Stimulated activated CD4-positive, alpha-beta T cell treated with anti-CD3 and anti-CD28 coated beads, Interleukin-4, amount 100 ng/mL, for 48 hours (primary cell): ENCODE measurements at places on chromosomes 6 and 20.

- DNase-seq, result no peak
Measured at GRCh38 chr6:10791673-10792072, 44.1 kb downstream of the TMEM14B start.

- no peak for DNase-seq
Measured at GRCh38 chr20:64083804-64084684, at the start of gene LKAAEAR1. TSS of gene LKAAEAR1 (minus strand) at chr20:64084398. CDS start at chr20:64084219, 179 bp downstream.

DNA sequence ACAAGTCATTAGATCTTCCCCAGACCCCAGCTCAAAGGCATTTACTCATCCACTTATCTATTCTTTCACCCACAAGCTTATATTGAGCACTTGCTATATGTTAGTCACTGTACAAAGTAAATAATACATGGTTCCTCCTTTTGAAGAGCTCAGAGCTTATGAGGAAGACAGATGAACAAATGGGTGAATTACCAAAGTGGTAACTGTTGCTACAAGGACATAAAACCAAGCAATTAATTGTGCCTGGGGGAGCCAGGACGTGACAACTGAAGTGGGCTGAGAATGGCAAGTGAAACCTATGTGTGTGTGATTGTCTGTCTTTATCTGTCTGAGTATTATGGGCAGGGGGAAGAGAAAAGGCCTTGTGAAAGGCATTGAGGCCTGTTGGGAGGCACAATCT is 45.6 kb upstream of the AKIRIN2 start:
- no peak for DNase-seq

- DNase-seq, result no peak
Measured at GRCh38 chr20:3595541-3595940, 67.7 kb downstream of the GFRA4 start.

- DNase-seq, result no peak
Measured at GRCh38 chr6:126232671-126233070, 107.2 kb upstream of the CENPW start.

DNA sequence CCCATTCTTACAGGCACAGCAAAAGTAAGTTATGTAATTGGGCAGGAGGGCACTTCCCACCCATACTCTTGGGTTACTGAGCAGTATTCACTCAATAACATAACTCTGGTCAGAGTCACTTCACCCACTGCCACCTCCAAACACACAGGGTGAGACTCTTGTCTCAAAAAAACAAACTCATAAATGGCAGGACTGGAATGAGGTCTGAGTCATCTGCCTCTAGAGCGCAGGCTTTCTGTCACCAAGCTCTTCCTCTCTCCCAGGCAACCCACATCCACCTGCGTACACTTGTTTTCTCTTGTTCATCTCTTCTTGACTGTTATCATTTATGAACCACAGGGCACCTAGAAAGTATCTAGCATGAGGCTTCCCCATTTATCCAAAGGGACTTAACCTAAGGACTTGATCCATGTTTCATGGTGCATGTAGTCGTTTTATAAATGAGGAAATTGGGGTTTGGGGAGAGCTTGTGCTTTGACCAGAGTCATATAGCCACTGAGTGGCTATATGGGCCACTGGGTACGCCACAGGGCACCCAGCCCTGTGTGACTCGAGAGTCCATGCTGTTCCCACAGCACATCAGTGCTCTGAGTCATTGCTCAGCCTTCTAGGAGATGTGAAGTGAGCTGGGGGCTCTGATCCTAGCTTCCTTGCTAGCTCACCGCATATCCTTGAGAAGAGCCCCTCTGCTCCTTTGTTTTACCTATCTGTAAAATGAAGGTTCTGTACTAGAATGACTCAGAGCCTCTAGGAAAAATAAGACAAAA is 22.4 kb downstream of the C20orf173 start:
- DNase-seq, result no peak

DNA sequence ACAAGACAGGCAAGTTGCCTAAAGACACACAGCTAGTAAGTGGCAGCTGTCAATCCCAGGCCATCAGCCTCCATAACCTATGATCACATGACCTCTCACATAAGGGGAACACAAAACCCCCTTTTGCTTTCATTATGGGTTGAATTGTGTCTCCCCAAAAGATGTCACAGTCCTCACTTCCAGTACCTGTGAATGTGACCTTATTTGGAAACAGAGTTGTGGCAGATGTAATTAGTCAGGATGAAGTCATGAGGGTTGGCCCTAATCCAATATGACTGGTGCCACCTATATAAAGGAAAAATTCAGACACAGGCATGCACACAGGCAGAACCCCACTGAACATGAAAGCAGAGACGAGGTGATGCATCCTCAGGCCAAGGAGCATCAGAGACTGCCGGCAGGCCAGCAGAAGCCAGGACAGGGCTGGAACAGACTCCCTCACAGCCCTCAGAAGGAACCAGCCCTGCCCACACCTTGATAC is 33.6 kb downstream of the GFOD1 start:
- DNase-seq, result peak; percentile 43

GRCh38 chr6:110514818-110515217 is 38.4 kb upstream of the SLC22A16 start:
- no peak for DNase-seq

DNA sequence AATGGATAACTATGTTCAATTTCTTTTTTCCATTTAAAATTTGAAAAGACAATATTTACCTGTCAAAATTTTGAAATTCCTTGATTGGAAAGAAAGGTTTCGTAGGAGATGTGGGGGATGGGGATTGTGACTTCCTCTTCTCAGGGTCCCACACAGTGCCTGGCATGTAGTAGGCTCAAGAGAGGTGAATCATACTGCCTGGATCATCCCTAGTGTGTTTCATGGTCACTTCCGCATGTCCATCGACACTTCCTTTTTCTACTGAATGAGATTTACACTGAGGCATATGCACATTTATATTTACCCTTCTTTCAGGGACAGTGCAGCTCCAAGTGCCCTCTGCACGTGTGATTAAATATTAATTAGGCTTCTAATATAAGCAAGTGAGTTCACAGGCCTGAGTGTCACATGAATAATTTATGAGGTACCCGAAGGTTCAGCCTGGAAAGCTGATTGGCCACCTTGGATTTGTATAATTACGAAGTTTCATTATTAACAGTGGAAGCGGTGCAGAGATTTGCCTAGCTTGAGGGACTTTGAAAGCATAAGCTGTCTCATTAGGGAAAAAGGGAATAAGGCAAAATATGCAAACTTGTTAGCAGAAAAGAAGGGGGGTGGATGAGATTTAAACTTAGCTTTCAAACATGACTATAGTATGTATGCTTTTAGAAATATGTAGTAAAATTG is 177.5 kb upstream of the MMS22L start:
- no peak for DNase-seq

DNA sequence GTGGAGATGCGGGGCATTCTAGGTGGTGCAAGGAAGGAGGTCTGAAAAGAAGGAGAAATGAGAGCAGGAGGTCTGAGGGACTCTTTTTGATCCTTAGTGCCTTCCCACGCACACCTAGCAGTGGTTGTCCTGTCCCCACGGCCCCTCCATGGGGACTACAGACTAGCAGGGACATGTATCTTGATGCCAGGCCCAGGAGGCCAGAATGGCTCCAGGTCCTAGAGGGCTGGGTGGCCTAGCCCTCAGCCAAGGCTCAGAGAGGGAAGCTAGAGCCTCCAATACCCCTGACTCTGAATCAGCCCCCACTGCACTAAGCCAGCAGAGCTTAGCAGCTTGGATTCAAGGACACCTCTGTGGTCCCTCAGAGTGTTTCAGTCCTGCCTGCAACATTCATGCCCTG is 16.7 kb upstream of the BLCAP start:
- no peak for DNase-seq

DNA sequence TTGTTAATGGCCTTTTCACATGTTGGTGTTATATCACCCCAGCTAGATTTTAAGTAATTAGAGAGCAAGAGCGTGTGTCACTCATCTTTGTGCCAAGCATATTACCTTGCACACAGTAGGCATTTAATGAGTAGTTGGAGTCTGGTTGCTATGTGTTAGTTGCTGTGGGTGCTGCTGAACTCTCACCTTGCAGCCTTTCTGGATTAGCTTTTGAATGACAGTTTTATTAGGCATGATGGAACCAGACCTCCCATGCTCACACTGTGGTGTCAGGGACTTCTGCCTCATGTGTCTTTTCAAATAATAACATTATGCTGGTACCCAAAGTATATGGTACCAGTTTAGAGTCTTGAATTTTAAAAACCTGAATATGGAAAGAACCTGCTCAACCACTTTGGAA is 55.9 kb downstream of the TRAF3IP2 start:
- DNase-seq, result no peak

DNA sequence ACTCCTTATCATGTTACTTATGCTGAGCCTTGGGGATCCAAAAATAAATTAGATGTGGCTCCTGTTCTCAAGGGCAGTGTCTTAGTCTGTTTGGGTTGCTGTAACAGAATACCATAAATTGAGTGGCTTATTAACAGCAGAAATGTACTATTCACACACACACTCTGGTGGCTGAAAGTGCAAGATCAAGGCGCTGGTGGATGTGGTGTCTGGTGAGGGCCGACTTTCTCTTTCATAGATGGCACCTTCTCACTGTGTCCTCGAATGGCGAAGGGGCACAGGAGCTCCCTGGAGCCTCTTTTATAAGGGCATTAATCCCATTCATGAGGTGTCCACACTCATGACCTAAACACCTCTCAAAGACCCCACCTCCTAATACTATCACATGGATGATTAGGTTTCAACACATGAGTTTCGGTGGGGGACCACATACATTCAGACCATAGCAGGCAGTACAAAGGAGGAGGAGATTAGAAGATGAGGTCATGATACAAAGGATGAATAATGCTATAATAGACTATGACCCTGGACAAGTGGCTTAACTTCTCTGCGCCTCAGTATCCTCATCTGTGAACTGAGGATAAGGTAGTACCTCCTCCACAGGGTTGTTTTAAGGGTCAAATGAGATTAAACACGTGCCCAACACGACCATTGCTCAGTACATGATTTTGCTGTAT is 34.1 kb downstream of the RPP40 start:
- no peak for DNase-seq

DNA sequence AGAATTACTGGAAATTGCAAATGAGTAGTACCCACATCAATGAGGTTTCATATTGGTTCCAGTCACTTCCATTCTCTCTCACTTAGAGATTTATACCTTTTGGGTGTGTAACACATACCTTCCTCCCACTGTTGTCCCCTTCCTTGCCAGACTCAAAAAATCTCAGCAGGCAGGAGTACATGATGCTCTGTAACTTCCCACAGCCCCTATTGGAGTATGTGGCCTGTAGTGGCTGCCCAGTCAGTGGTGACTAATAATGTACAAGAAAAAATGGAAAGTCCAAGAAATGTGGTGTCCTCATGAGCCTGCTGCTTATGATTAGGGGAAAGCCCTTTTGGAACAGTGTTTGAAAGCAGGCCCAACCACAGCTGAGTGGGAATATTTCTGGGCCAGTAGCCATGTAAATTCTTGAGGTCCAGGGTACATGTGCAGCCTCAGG is 312.0 kb downstream of the ZFAND3 start:
- DNase-seq, result no peak

DNA sequence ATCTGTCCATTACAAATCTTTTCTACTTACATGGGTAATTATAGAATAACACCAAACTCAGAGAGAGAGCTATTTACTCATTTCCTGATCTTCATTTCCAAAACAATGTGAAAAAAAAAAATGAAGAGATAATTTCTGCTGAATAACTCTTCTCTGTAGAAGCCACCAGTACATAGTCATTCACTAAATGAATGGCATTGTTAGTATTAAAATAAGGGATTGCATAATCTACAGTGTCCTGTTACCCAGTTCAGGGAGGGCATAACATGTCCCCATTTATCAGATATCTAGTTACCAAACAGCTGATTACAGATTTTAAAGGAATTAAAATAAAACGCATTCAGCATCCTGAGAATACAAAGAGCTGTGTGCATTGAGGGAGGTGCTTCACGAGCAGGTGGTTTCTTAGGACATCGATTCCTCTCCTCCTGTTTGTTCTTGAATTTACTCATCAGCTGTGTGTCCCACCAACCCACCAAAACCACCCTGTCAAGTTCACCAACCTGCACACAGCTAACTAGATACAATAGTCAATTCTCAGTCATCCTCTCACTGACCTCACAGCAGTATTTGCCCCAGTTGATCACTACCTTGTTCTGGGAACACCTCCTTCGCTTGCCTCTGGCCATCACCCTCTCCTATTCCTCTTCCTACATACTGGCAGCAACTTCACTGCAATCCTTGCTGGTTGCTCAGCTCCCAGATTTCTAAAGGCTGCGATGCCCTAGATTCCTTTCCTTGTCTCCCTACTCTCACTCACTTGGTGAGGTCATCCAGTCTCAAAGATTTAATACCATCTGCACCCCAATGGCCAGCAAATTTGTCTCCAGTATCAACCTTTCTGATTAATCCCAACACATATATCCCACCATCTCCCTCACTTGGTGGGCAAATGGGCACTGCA is 18.7 kb downstream of the CNKSR3 start:
- no peak for DNase-seq

DNA sequence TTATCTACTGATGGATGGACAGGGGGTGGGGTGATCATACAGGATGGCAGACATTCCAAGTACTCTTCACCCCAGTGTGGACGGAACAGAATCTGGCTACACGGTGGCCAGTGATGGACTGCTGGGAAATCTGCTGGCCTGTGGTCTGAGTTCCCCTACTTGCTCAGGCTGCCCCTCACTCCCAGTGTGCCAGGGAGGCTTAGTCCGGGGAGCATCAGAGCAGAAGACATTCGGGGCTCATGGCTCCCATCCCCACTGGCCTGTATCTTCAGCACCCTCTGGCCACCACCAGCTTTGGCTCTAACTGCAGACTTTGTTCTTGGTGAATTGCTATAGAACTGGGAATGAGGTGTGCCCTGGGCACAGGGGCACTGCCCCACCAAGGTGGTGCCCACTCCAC is 15.3 kb downstream of the TLDC2 start:
- DNase-seq, result no peak

GRCh38 chr6:166010136-166010960 is 157.3 kb downstream of the TBXT start:
- DNase-seq, result no peak

DNA sequence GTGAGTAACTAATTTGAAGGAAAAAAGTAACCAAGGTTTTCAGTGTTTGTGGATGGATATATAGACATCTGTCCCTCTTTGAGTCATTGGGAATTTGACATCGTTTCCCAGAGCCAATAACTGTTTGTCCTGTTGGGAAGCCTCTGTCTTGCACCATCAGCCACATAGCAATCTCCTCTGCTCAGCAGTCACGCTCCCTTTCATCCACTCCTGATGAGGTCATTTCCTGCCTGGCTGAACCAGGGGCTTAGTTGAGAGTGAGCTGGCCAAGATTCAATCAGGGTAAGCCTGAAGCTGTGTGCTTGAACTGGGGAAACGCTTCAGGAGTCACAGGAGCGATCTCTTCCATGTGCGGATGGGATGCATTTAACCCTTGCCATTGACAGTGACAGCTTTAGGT is 121.5 kb upstream of the FOXQ1 start:
- no peak for DNase-seq

- DNase-seq, result no peak
Measured at GRCh38 chr20:3521852-3522740, 51.3 kb downstream of the ATRN start.

GRCh38 chr6:33589731-33590530 is 9.9 kb upstream of the BAK1 start:
- no peak for DNase-seq
